G401 (cell line): ENCODE measurements at places on chromosomes 6 and 20. TPM values are rescaled to one million over a fixed set of nuclear protein-coding genes. Genes with fewer than 3 reads are reported as not detected.

The SYCP2 gene
- total RNA-seq: 5.0 and 8.6 TPM in 2 replicates

The PRSS16 gene
- 7.3 and 12.9 TPM in 2 replicates for total RNA-seq

The SH3BGRL2 gene
- total RNA-seq: 26.0 and 40.8 TPM in 2 replicates

The IL17F gene
- not detected in 2 replicates for total RNA-seq

The FAM209B gene
- total RNA-seq: not detected in 2 replicates

The E2F1 gene
- total RNA-seq: 44.1 and 44.2 TPM in 2 replicates

The C20orf141 gene
- total RNA-seq: not detected in 2 replicates
